SK-MEL-5 (cell line): ENCODE measurements at places on chromosomes 7 and 10. TPM values are rescaled to one million over a fixed set of nuclear protein-coding genes. Genes with fewer than 3 reads are reported as not detected.

The HABP2 gene
- not detected in 2 replicates for total RNA-seq

The SAMD8 gene
- 14.6 and 16.1 TPM in 2 replicates for total RNA-seq

The CYP3A5 gene
- total RNA-seq: not detected in 2 replicates

DNA sequence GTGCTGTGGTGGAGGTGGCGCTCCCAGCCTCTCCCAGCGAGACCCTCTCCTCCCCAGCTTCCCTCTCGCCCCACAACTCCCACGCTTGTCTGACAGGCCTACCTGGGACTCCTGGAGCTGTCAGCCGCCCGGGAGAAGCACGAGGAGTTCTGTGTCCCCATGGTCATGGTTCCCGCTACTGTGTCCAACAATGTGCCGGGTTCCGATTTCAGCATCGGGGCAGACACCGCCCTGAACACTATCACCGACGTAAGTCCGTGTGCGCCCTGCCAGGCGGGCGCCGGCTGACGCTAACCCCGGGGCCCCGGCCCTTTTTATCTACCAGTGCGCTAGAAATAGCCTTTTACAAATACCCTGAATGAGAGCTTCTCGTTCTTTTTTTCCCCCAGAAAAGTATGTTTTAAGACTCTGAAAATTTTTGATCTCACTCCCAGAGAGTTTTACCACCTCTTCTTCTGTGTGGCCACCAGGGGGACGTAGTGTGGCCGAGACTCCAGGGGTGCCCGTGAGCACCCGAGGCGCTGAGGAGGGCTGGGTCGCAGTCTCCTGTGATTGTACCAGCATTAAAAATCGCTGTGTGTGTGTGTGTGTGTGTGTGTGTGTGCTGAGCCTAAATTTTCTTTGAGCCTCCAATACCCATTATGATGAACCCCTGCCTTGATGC, 52.6 kb downstream of the PFKP start:
- DNase-seq: peak; percentile 9

- DNase-seq: no peak
Observed at GRCh38 chr7:102004848-102005247, 187.4 kb downstream of the CUX1 start.

The OR13A1 gene
- total RNA-seq: not detected in 2 replicates

The ASAH2 gene
- total RNA-seq: 0.37 and 1.1 TPM in 2 replicates
